ENCODE measurements at places on chromosomes 6 and 20.

GRCh38 chr6:166946125-166946524 is 10.2 kb downstream of the RNASET2 start:
- DNase-seq: no peak

DNA sequence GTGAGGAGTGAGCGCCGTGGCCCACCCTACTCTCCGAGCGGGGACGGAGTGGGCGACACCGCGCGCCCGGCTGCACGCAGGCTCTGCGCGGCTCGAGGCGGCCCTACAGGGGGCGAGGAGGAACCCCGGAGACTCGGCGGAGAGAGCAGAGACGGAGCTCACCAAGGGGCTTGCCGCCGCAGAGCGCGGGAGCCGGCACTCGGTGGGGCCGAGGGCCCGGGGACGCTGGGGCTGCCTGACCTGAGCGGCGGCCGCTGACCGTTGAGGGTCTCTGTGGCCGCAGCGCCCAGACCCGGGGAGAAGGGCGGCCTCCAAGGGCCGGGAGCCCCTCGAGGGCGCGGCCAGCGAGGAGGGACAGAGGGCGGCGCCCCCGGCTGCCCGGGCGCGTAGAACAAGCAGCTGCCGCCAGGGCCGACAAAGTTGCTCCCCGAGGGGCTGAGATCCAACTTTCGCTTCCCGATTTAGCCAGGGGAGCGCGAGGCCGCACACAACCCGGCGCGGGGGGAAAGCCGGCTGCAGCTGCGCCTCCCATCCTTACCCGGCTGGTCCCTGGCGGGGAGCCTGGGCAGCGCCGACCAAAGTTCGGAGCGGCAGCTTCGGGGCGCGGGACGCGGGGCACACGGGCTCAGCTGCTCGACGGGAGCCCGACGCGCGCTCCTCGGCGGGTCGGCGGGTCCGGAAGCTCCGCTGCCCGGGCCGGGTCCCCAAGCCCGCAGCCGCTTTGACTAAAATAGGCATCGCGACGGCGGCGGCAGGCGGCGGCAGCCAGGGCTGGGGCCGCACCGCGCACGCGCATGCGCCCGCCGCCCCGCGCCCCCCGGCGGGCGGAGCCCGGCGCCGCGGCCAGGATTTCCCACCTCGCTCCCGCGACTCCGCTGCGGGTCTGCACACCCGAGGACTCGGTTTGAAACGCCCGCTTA is 43.1 kb downstream of the POPDC3 start:
- peak; percentile 77 for DNase-seq

DNA sequence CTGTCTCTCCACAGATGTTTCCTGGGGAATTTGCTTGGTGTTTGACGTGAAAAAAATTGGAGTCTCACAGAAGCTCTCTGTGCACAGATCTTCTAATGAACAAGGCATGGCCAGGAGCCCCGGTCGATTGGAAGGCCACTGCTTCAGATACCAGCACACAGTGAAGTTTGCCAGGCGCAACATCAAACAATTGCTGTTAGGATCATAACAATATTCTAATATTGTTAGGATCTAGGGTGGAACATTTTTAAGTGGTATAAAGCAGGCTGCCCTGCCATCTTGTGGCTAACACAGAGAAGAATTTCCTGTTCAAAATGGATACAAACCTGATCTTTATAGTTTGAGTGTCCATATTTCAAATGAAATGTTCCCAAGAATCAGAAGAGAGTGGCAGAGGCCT is 64.1 kb downstream of the C6orf118 start:
- no peak for DNase-seq

DNA sequence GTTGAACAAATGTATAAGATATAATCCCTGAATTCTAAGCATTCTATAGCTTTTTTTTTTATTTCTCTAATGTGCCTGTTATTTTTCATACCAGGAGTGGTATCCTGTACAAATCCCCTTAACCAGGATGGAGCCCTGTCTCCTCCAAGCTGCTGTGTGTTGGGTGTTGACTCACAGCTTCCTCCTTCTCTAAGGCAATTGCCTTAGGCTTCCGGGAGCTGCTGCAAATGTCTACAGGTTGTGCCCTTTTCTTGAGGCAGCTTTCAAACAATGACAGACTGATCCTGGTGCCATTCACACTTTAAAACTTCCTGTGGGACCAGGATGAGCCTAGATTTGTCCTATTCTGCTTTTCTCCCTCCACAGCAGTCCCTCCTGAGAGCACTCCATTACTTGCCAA is 173.2 kb downstream of the BTBD3 start:
- DNase-seq: no peak

GRCh38 chr6:140101818-140102217 is 727.4 kb upstream of the CITED2 start:
- no peak for DNase-seq

DNA sequence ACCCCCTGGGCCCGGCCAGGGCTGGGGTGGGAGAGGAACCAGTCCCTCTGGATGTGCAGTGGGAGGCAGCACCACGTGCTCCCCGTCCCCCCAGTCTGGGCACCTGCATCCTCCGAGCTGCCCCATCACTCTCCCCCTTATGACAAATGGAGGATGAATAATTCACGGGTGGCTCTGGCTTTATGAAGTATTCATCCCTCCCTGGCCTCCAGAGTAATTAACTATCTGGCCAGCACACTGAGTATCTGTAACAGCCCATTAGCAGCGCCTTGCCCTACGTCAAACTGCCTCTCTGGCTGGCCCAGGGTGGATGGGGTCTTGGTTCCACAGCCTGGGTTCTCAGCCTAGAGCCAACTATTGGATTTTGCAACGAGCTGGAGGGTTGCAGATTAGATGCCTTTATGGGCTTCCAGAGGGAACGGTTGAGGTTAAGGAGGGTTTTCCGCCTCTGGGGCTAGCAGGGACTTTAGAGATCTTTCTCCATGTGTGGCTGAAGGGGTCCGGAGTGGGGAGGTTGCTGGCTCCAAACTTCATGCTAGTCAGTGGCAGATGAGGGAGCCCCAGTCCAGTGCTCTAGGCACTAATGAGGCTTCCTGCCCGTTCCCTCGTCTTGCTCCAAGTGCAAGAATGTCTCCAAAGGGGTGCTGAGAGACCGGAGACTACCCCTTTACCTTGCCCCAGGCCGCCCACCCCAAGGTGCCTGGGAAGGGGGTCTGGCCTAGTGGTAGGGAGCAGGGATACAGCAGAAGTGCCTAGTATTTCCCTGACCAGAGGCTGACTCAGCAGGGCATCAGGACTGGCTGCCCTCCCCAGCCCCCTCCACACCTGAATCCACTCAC is 53.5 kb upstream of the MLN start:
- DNase-seq: no peak

All from GM13977 (cell line).